Spinal cord (tissue), 10 donors: ENCODE measurements at places on chromosomes 4 and X. TPM values are rescaled to one million over a fixed set of nuclear protein-coding genes. Genes with fewer than 3 reads are reported as not detected.
A peak's percentile ranks its signal among the peaks of the same experiment; 100 is the strongest.

EDNRA gene
- total RNA-seq: 39.2 TPM

INPP4B gene
- 29.4 TPM for total RNA-seq

IL2RG gene
- 0.22 TPM for total RNA-seq

ERAS gene
- 0.22 TPM for total RNA-seq

TMEM35A gene
- 80.1 TPM for total RNA-seq

PCDH19 gene
- 31.2 TPM for total RNA-seq

C4orf36 gene
- total RNA-seq: 2.1 TPM

UNC5C gene
- 28.3 TPM for total RNA-seq

EFHC2 gene
- total RNA-seq: 3.7 TPM

CCDC110 gene
- 2.0 TPM for total RNA-seq

- DNase-seq: no peak
Measured at GRCh38 chr4:163132469-163133218, 34.0 kb downstream of the NAF1 start.

GRCh38 chr4:3827616-3828492 is 61.7 kb downstream of the ADRA2C start:
- DNase-seq: peak; percentile 93

DNA sequence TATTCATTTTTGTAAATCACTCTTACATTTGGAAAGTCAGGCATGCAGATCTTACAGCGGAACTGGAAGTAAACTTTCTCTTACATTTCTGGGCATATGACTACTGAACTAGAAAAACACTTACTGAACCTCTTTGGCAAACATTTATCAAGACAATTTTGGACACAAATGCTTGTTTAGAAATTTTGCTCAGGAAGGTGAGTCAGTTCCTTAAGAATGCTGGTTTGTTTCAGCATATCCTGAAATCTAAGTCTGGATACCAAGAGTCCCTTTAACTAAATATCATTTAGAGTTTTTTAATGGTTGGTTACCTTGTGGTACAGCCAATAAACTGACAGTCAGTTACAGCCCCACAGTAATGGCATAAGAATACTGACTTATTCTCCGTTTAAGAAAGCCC is 15.0 kb downstream of the SHISA3 start:
- no peak for DNase-seq

DNA sequence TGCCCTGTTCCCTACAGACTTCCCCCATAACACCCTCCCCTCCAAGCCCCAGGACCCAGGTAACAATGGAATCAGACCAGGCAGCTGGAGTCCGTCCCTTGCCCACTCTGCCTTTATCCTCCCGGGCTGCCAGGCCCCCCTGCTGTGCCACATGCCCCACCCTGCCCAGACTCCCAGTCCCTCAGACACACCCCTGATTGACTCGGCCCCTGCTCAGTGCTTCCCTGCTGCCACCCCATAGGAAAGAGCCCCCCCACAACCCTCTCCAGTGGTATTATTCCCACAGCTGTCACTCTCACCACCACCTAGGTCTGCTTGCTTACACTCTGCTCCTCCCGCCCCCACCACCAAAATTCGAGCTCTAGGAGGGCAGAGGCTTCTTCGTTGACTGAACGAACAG is 4.7 kb upstream of the NAA10 start:
- DNase-seq: no peak

- DNase-seq: peak; percentile 64
Measured at GRCh38 chr4:184807797-184808712, 17.7 kb downstream of the ACSL1 start.

DNA sequence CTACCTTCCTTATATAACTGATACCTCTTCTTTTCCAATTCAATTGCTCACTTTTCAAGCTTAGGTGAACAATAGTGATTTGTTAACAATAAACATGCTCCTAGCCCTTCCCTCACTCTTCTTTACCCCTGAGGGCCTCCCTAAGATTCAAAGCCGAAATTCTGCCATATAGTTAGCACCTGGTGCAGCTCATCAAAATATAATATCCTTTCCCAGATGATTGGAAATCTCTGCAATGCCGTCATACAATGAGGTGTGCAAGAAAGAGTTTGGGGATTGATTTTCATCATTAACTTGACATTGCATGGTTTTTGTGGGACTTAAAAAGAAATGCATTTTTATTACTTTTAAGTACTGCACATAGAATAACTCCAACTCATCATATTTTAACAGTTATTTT is 95.3 kb downstream of the HDAC8 start:
- no peak for DNase-seq

DNA sequence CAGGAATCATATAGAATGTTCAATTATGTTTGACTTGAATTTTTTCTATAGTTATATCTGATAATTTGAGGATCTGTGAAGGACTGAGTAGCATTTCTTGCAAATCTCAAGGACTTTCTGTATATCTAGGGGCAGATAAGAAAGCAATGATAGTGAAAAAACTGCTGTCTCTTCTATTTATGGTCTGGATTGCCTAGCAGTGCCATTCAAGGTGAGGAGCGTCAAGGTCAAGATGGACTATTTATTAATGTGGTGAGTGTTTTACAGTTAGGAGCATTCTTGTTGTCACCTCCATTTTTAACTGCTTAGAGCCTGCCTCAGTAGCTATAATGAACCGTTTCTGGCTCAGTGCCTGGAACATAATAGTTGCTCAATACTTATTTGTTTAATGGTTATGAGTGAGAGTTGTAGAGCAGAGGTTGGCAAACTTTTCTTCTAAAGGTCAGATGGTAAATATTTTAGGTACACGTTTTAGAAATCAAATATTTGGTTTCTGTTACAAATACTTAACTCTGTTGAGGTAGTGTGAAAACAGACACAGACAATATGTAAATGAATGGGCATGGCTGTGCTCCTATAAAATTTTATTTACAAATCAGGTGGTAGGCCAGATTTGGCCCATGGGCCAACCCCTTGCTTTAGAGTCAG is 523.2 kb upstream of the IGFBP7 start:
- DNase-seq: no peak

DNA sequence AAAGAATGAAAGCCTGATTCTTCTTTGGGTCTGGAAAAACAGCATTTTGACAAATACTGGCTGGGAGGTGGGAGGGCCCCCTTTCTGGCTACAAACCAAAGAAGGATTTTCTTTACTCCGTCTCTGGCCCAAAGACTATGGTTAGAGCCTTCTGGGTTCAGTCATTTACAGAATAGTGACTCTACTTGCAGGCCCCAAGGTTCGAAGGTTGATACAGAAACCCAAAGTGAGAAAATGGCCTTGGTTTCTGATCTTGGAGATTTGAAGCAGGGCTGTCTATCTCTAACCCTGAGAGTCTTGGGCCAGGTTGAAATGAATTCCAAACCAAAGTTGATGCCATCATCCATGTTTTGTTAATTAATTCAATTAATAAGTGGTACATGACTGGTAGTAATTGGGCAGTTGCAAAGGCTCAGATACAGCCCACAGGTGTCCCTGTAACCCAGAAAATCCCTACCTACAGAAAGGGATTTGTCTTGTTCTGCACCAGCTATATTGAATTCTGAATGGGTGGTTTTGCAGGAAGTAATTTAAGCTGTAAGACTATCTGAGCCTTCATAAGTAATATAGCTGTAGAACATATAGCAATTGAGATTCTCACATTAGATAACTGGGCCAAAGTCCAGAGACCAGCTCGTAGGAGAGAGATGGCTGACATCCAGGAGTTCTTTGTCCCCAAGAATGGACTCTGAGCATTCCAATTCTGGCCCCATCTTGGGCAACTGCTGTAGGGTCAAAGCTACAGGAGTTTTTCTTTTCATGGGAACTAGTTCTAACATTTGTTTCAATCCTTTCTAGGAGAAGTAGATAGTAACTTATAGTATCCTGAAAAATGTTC is 34.5 kb downstream of the CHRNA9 start:
- no peak for DNase-seq
